T-helper 2 cell (primary cell): ENCODE measurements at places on chromosomes 1 and 21.

- no peak for DNase-seq
Measured at GRCh38 chr1:191592907-191593306, 565.4 kb upstream of the RGS18 start.

DNA sequence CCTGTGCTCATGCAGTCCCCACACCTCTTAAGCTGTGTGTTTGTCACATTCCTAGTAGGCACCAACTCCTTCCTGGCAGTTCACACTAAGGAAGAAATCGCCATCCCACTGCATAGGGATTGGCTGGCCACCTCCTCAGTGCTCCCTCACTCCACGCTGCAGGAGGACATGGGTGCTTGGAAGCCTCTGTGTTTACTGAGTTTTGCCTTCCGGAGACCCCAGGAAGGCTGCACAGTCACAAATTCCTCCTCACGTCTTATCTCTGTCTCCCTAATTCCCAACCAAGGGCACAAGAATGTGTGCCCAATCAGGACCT, 93.8 kb upstream of the GALNT2 start:
- DNase-seq = no peak

DNA sequence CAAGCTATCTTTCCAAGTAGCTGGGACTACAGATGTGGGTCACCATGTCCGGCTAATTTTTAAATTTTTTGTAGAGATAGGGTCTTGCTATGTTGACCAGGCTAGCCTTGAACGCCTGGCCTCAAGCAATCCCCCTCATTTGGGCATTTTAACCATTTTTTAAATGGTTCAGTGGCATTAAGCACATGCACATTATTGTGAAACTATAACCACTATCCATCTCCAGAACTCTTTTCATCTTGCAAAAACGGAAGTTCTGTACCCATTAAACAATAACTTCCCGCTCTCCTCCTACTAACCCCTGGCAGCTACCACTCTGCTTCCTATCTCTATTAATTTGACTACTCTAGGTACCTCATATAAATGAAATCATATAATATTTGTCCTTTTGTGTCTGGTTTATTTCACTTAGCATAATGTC, 4.8 kb upstream of the IL6R start:
- no peak for DNase-seq

GRCh38 chr1:18795002-18795689, 64.3 kb downstream of the TAS1R2 start:
- DNase-seq = no peak

GRCh38 chr21:28738882-28739281, 253.8 kb downstream of the LTN1 start:
- no peak for DNase-seq

- peak; percentile 2 for DNase-seq
Measured at GRCh38 chr1:179917601-179918429, 35.7 kb downstream of the TOR1AIP1 start.

DNA sequence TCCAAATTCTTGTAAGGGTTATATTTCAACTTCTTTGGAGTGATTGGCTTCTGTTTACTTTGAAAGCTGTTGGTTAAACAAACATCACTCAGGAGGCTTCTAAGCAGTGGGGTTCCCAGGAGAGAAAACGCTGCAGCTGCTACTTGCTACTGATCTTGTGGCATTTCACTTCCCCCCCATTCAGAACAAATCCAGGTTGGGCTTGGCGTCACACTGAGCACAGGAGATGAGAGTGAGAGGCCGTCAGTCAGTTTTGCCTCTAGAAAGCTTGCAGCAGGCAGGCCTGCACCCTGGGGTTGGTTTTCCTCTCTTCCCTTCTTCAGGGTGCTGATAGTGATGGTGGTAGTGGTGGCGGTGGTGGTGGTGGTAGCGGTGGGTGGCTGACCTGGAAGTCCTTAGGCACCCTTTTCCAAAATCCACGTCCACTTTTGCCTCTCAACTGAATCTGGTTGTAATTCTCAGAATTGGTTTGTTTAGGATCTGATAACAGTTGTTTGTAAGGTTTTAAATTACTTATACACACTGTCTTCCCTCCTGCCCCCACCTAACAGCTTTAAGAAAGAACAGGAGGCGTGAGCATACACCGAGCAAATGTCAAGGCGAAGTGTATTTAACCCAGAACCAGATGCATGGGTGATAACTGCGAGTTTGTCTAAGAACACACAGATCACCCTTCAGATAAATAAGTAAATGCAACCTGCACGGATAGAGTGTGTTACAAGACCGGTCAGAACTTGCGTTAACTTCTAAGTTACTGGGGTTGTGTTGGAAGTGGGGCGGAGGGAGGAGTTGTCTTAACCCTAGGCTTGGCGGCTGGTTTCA, 3.2 kb upstream of the PROX1 start:
- DNase-seq = no peak

DNA sequence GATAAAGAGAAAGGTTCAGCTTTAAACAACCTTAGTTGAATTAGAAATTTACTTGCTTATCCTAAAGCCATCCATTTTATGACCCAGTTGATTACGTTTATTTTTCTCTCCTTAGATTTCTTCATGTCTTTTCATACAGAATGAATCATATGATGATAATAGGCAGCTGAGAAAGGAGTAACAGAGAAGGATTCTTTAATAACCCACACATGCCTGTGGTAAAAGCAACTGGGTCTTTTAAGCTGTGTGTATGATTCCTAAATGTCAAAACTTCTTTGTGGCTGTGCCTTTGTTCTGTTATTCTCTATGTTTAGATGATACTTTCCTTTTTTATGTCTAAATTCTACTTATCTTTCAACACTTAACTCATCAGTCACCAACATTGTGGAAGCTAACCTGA, 626.5 kb downstream of the NCAM2 start:
- DNase-seq = no peak

- DNase-seq = no peak
Measured at GRCh38 chr1:174052621-174053020, 30.5 kb upstream of the RC3H1 start.

DNA sequence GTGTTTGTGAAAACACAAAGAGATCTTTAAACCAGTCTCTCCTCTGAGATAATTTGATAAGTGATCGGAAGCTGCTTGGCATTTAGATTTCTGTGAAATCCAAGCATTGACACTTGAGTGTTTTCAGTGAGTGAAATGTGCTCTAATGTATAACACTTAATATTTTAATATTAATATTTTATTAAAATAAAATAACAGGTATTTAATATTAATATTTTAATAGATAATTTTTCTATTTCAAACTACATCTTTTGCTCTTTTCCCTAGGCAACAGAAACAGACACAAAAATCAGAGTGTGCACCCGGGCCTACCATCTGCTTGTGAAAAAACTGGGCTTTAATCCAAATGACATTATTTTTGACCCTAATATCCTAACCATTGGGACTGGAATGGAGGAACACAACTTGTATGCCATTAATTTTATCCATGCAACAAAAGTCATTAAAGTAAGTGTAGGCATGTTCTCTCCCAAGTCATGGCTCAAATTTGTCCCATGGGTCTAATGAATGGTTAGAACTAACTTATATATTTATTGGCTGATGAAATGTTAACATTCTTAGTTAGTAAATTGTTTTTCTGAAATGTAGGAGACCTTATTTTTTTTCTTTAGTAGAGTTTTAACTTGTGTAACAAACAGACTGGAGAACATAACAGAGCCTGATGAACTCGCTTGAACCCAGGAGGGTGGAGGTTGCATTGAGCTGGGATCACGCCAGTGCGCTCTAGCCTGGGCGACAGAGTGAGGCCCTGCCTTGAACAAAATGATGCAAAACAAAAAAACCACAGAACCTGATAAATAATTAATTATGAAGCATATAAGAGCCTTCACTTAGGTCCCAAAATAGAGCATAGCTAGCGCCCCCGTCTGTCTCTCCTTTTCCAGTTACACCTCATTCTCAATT, 55.2 kb downstream of the MTR start:
- no peak for DNase-seq

- DNase-seq = no peak
Measured at GRCh38 chr1:75768016-75768415, 18.0 kb upstream of the RABGGTB start.

DNA sequence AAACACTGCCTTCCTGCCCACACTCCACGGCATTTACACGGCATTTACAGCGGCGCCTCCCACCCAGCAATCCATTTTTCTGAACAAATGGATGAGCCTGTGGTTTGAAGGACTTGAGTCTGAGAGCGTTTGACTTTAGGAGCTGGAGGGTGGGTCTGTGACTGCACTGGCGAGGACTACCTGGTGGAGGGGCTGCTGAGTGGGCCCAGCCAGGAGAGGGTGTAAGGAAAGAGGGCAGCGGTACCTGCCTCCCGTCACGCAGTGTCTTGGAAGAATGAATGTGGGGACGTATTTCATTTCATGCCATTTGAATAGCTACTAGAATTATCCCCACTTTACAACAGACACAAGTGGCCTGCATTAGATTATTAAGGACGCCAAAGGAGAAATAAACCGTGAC, 62.9 kb downstream of the B3GALT5 start:
- DNase-seq = no peak

DNA sequence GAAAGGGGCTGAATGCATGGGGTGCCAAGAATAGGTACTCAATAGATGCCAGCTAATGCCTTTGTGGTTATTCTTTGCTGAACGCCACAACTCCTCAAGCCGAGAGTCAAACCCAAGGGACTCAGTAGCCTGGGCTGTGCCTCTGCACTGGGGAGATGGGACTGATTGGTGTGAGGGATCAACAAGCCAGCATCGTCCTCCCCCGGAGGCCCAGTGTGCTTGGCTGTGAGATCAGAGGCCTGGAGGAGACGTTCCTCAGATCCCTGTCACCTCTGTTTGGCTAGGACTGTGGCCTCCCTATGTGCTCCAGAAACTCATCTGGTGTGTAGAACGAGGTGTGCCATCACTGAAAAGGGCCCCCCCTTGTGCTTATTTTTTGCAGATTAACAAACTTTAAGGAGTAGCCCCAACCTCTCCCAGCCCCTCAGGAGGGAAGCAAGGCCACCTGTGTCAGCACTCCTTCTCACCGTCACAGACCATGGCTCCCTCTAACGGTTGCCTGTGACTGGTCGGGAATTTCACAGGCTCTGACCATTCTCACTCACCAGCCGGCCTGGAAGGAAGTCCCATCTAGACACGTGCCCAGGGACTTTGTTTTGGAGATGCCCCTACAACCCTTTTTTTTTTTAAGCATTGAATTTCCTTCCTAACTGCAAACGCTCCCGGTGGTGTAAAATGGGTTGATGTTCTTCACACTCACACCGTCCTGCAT, 194.0 kb upstream of the VAMP3 start:
- DNase-seq = no peak

DNA sequence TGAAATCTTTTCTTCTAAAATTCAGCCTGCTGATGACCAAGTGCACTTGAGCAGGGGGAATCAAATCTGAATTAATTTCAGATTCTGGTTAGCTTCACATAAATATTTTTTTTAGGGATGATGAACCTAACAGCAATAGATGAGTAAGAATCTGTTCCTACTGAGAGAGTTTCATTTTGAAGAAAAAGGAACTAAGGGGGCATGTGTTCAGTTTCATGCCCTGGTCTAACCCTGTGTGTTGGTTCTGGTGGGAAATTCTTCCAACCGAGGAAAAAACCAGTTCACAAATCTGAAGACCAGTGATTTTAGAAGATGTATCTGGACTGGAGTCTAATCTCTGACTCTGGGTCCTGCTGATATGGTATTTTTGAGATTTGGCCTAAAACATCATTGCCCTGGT, 13.7 kb downstream of the SELL start:
- DNase-seq = no peak

- DNase-seq = no peak
Measured at GRCh38 chr1:54230507-54231339, 30.8 kb downstream of the MRPL37 start.

DNA sequence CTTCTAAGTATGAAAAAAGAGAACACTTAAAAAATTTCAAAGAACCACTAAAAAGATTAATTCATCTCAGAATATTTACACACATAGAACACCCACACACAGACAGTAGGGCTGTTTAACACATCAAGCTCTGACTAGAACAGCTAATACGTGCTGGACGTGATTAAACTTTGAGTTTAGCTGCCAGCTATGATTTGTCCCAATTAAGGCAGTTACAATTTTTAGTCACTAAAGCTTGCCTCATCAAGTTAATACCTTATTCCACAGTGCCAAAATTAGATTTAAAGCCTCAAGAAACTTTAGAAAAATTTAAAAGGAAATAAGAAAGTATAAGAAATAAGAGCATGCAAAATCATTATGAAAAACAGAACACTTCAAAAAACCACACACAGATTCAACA, 18.9 kb downstream of the SLC16A1 start:
- no peak for DNase-seq

DNA sequence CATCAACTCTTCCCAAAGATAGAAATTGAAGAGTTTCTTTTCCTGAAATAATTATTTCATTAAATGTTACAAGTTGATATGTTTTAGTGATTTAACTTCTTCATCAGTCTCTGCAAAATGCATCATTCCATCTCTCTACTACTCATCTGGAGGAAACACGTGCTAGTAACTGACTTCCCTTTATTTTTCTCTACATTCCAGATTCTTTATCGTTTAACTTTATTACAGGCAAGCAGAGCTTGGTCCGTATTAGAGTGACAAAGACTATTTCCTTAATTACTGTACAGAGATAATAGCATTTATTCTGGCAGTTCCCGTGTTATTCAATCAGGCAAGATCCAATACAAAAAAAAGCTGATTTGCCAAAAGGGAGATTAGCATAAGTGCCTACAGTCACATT, 88.6 kb downstream of the TM2D1 start:
- no peak for DNase-seq

DNA sequence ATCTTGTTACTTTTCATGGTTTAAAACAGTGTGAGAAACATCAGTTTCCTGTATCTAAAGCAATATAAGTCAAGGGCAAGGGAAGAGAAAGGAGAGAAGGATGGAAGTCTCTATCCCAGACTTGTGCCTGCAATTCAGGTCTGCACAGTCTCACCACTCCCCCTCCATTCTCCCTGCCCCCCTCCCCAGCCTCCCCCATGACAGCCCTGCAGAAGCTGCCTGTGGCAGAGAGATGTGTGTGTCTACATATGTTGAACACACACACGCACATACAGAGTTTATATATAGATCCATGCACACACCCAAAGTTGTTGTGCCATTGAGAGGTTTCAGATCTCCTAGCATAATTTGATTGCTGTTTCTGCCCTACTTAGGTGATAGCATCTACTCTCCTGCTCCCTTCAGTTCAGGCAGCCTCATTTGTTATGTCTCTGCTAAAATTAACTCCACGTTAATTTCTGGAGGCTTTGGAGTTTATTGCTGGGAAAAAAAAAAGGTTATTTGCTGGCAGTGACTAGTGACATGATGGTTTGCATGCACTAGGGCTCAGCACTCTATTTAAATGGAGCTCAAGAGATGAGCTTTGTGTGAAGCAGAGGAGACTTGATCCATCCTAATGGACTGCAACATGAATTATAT, 124.9 kb upstream of the SMYD2 start:
- no peak for DNase-seq
